ENCODE measurements at places on chromosomes 4 and X.
A peak's percentile ranks its signal among the peaks of the same experiment; 100 is the strongest.

DNA sequence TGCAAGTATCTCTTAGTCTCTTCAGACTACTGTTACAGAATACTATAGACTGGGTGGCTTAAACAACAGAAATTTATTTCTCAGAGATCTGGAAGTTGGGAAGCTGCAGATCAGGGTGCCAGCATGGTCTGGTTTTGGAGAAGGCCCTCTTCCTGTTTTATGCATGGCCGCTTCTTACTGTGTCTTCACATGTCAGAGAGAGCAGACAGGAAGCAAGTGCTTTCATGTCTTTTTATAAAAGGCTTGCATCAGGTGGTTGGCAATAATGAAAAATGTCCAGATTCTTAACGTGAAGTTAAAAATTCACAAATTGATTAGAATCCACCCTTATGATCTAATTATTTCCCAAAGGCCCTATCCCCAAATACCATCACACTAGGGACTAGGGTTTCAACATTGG is 284.9 kb downstream of the RPA4 start:
- no peak for ATAC-seq

GRCh38 chrX:28649541-28649940 is 62.3 kb downstream of the IL1RAPL1 start:
- no peak for ATAC-seq

DNA sequence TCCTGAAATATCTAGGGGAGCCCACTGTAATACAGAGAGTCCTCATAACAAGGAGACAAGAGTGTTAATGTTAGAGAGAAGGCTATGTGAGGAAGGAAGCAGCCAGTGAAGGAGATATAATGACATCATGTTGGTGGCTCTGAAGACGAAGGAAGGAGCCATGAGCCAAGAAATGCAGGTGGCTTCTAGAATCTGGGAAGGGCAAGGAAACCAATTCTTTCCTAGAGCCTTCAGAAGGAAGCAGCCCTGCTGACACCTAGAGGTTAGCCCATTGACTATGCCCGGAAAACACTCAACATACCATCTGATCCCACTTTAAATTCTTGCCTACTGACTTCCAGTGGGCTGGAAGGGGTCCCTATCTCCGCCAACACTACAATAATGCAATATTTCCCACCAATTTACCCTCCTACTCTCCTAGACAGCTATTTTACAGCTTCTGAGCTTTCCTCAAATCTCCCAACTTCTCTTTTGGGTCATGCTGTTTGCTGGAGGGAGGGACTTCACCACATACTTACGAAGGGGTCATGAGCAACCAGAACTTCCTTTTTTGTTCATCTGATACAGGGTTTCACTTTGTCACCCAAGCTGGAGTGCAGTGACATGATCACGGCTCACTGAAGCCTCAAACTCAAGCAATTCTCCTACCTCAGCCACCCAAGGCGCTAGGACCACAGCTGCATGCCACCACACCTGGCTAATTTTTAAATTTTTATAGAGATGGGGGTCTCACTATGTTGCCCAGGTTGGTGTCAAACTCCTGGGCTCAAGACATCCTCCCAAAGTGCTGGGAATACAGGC is 25.2 kb upstream of the G3BP2 start:
- peak; percentile 69 for ATAC-seq

- no peak for ATAC-seq
These were observed 45.9 kb upstream of the FSTL5 start for GRCh38 chr4:162209706-162210105.

GRCh38 chrX:22095286-22095685 is 63.2 kb downstream of the PHEX start:
- ATAC-seq = no peak

DNA sequence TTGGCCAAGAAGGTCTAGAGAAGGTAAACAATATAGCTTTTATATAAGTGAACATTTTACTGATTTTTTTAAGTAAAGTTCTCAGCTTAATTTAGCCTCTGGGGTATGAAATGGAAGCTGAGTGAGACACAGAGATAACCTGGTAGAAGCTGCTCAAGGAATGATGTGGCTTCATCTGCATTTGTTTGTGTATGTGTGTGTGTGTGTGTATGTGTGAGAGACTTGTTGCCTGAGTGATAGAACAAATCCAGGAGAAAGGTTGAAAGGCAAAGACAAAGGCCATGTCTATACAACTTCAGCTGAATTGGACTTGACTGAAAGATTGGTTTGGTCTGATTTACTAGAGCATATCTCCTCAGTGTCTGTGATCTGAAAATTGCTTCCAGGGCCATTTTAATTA is 63.6 kb downstream of the PCDH7 start:
- ATAC-seq = no peak

DNA sequence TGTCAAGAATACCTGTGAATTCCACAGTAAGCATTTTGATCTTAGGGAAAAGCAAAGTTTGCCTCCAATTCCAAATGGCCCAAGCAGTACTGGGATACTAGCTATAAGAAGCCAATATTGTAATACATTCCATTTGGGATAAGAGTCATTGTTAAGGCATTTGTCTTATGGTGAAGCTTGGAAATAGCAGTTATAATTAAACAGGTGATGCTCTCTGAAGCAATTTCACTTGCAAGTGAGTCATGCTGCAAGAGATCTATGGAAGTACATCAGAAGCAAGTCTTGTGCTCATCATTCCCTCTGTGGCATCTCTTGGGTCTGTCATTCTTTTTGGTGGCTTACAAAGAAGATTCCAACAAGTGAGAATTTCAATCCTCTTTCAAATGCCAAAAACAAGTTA is 386.4 kb upstream of the RPS6KA3 start:
- no peak for ATAC-seq

DNA sequence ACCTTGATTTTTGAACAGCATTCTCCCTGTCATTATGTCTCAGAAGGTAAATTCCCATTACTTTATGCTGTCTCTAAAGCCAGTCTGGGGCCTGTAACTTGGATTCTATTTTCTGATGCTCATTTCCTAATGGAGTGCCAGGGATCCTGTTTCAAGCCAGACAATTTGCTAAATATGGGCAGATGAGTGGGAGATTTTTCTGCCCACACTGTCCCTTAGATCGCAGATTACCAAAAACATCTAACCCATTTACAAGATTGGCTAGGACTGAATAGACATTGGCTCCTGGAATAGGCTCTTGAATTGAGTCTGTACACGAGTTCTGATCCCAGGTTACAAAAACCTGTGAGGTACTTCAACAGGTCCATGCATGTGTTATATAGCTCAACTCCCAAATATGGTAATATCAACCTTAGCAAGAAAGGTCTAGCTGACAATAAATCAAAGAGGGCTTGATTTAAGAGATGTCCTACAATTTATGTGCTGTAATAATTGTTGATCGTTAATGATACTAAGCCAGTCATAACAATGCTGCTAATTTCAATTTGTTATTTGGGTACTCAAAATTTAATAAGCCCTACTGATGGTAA is 5.7 kb downstream of the GPC3 start:
- no peak for ATAC-seq

DNA sequence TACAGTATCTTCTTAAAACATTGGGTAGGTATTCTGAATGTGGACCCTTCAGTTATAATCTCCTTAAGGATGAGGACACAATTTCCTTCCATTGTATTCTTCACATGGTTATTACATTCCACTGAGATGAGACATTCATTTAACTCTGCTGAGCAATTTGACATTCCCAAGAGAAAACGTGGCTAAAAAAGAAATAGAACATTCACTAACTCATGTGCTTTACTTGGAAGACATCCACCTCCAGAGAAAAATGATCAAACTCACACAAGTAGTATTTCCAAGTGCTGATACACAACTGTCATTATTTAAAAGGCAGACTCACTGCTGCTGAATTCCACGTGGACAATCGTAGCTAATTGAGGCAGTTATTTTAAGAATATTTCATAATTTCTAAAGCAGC is 227.9 kb upstream of the ANKRD50 start:
- no peak for ATAC-seq

- ATAC-seq = no peak
These were observed 70.5 kb upstream of the TBC1D9 start for GRCh38 chr4:140826701-140827027.

DNA sequence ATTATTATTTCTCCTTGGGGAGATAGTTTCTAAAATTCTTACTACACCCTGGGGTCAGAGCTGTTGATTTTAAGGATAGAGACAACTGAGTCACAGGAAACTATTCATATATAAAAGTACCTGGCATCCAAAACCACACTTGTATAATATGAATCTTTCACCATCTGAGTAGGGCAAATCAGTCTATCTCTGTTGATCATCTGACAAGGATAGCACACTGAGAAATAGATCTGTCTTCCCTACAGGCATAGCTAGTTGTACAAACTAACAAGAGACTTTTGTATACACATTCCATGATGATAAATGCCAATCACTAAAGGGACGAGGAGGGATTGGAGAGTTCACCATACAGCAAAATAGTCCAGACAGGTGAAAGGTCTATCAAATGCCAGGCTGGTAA is 30.0 kb downstream of the PKD2 start:
- ATAC-seq = no peak

DNA sequence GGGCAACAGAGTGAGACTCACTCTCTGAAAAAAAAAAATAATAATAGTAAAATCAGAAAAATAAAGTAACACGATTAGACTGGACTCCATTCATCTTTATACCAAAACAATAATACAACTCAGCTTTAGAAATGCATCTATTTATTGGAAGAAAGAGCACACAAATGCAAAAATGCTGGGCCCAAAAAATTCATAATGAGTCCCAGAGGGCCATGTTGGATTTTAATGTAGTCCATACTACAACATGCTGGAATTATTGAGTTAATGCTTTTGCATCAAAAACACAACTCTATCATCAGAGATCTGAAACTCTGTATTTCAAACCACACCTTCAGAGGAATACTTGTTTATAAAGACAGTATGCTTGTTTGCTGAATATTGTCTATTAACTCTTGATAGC is 1614.7 kb downstream of the STIM2 start:
- no peak for ATAC-seq

GRCh38 chr4:106277140-106277675 is 38.8 kb downstream of the TBCK start:
- ATAC-seq = no peak

- ATAC-seq = no peak
These were observed 20.8 kb downstream of the USO1 start for GRCh38 chr4:75745161-75745560.

DNA sequence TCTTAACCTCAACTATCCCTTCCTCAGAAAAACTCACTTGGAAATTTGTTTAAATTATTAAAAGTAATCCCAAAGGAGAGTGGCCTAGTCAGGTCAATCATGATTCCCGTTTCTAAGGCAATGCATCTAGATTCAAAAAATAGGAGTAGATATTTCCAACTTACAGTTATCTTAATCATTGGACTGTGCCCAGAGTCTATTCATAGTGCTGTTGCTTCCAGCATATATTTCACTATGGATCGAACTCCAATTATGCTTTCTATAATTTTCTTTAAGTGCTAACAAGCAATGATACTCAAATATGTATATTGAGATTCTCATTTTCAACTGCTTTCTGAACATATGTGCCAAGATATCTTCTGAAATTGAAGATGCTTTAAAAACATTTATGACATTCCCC is 229.2 kb upstream of the NWD2 start:
- no peak for ATAC-seq

DNA sequence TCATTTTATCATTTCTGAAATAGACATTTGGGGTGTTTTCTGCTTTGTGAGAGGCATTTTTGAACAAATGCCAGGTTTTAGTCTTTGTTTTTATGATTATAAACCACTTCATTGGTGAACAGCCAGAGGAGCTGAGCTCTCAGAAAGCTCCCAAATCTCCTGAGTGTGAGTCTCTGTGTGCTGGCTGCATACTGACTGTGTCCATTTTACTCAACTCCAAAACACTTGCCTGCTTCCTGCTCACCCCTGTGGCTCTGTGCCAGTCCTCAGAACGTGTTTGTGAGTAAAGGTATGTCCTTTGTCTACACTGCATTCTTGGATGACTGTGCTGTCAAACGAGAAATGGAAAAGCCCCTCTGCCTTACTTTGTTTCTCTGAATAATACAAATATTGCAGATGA is 5.4 kb upstream of the LRAT start:
- no peak for ATAC-seq

- peak; percentile 87 for ATAC-seq
These were observed 30.1 kb upstream of the SPARCL1 start for GRCh38 chr4:87559090-87559837.

- ATAC-seq = no peak
These were observed 167.2 kb downstream of the KDR start for GRCh38 chr4:54958236-54958635.

- no peak for ATAC-seq
These were observed 60.7 kb upstream of the S100G start for GRCh38 chrX:16589211-16589610.

DNA sequence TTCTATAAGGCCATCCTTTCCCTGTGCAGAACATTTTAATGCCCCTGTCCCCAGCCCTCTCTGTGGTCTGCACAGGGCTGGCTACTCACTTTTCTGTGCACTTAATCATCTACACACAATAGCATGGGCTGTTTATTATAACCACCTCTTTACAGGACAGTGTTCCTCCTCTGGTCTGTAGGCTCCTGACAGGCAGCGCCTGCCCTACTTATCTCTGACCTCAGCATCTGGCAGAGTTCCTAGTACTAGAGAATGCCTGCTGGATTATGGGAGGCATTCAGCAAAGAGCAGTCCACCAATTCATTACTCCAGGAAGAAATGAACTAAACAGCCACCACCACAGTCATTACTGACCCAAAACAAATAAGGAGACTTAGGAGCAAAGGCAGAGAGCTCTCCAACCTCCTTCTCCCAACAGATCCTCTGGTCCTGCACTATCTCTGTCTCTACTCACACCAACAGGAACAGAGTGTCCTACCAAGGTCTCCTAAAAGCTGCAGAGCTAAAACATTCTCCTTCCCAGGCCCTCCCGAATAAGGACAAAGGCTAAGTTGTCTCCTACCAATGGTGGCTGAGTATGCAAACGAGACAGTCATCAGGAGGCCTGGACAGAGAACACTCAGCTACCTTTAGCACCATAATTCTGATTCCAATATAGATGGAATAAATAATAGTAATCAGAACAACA is 279.2 kb downstream of the QDPR start:
- ATAC-seq = no peak

DNA sequence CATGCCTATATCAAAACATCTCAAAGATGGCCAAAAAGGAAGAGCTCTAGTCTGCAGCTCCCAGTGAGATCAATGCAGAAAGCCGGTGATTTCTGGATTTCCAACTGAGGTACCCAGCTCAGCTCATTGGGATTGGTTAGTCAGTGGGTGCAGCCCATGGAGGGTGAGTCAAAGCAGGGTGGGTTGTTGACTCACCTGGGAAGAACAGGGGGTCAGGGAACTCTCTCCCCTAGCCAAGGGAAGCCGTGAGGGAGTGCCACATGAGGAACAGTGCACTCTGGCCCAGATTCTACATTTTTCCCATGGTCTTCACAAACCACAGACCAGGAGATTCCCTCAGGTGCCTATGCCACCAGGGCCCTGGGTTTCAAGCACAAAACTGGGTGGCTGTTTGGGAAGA is 57.3 kb upstream of the FGF16 start:
- ATAC-seq = no peak

GRCh38 chr4:41982716-41983115 is 1.2 kb downstream of the DCAF4L1 start:
- ATAC-seq = no peak

DNA sequence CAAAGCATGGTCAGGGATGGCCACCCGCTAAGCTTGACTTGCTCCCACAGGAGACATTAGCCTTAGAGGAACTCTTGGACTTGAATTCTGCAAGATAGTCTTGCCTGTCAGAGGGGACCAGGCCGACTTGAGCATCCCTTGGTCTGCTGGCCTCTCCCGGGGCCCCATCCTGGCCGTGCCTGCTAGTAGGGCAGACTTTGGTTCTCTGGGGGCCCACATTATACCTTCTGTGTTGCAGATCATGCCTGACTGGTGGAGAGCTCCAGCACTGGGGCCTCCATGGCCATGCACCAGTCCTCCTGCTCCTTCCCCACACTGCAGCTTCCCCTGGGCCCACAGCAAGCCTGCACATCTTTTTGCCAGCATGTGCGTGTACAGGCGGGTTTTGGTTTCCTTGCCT is 46.5 kb downstream of the DACH2 start:
- no peak for ATAC-seq

All from activated CD4-positive, CD25-positive, alpha-beta regulatory T cell treated with anti-CD3 and anti-CD28 coated beads, Interleukin-2, amount 50 U/mL, for 24 hours (primary cell).